CD4-positive, alpha-beta memory T cell (primary cell): ENCODE measurements at places on chromosomes 3 and 15.

GRCh38 chr3:75035146-75035545, 420.7 kb upstream of the CNTN3 start:
- no peak for DNase-seq

GRCh38 chr15:40506964-40507571, 36.3 kb downstream of the CHST14 start:
- peak; percentile 64 for DNase-seq

GRCh38 chr3:152193673-152194267, 75.0 kb upstream of the MBNL1 start:
- DNase-seq, result peak; percentile 66

- DNase-seq, result no peak
These were observed 920.7 kb upstream of the NR2F2 start for GRCh38 chr15:95409626-95410310.

GRCh38 chr3:79326642-79327041, 441.2 kb downstream of the ROBO1 start:
- DNase-seq, result no peak

GRCh38 chr3:117350371-117350770, 640.8 kb downstream of the TUSC7 start:
- no peak for DNase-seq

DNA sequence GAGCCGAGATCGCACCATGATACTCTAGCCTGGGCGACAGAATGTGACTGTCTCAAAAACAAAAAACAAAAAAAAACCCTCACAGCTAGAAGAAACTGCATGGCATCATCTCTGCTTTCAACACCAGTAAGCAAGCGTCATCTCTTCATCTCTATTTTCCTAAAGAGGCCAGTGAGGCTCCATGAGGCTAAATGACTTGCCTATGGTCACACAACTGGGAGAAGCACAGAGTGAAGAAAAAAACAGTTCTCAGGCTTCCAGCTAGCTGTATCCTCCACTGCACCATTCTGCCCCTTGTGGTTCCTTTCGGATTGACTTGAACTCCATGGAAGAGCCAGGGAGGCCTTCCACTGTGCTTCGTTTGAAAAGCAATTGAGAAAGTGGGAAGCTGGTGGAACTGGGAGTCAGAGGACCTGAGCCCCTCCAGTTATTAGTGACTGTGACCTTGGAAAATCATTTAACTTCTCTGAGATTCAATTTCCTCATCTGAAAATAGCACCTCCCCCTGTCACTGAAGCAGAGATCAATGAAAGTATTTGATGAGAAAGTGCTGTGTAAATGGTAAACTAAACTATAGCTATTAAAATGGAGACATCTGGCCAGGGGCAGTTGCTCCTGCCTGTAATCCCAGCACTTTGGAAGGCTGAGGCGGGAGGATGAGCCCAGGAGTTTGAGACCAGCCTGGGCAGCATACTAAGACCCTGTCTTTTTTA, 32.1 kb upstream of the DENND4A start:
- no peak for DNase-seq

GRCh38 chr3:129592381-129593131, 13.9 kb downstream of the PLXND1 start:
- no peak for DNase-seq

GRCh38 chr15:51947124-51947523, 24.5 kb downstream of the LEO1 start:
- DNase-seq, result no peak

- DNase-seq, result no peak
These were observed 4.6 kb upstream of the NEIL1 start for GRCh38 chr15:75342221-75342620.

GRCh38 chr3:80232760-80233159, 465.0 kb upstream of the ROBO1 start:
- DNase-seq, result no peak

- no peak for DNase-seq
These were observed 18.1 kb downstream of the MOBP start for GRCh38 chr3:39485547-39485946.

DNA sequence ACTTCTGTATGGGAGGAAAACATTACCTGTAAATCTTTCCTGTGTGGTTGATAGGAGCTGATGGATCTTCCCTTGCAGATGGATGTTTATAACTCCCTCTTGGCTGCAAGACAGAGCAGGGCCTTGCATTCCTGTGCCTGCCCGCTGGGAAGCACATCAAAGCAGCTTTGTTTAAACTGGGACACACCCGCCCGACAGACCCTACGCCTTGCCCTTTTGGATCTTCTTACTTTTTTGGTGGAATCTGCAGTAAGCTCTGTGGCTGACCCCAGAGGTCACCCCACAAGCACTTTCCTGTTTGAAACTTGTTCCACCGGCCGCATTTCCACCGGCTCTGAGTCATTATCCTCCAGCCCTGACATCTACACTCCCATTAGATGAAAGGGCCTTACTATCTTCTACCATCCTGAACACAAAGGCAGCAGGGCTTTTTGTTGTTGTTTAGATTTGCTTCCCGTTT, 244.1 kb upstream of the STT3B start:
- DNase-seq, result peak; percentile 12

GRCh38 chr15:85116066-85116465, 134.4 kb downstream of the PDE8A start:
- DNase-seq, result no peak

GRCh38 chr15:55708720-55709119, 34.2 kb downstream of the PRTG start:
- no peak for DNase-seq

DNA sequence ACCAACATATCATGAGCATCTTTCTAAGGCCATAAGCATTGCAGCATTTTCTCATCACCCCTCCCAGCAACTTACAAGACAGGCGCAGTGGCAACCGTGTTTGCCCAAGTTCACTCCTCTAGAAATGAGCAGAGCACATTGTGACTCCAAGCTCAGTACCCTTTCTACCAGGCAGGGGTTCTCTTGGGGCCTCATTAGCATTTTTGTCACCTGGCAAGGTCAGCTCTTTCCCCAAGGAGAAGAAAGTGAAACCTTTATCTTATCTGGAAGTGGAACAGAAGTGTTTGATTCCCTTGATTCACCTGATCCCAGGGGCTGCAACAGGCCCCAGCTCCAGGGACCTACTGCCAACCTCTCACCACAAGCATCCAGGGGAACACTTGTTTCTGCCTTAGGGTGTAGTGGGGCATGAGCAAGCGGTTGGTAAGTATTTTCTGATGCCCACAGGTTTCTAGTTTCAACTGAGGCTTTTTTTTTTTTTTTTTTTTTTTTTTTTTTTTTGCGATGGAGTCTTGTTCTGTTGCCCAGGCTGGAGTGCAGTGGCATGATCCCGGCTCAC, 44.0 kb upstream of the HERC1 start:
- no peak for DNase-seq

DNA sequence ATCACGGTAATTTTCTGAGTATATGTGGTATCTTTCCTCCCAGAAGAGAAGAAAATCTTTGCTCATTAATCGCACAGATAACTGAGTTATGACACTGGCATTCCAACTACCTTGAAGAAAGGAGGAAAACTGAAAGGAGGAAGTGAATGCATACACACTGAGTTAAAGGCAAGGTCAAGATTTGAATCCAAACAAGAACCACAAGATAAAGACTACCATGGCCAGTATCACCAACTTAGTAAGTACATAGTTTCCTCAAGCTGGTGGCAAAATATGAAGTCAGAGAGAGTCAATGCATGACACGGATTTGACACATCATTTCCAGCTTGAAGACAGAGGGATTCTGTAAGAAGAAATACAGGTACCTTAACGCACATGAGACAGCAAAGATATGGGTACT, 287.5 kb downstream of the ULK4 start:
- no peak for DNase-seq

DNA sequence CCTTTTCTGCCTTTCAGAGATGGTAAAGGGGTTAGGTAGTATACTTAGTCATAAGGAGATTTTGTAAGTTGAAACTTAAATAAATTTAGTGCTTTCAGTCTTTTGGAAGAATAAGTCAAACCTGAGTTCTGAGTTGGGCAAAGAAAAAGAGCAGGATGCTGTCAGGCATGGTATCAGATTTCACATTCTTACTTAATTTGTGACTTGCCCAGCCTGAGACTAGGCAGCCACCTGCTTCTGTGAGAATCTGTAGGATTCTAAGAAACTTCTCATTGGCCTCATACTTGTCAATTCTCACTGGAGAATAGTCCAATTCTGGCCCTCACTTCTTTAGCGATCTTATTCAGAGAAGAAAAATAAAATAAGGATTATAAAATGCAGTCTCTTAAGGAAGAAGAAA, 577.5 kb downstream of the DIPK2A start:
- no peak for DNase-seq

- no peak for DNase-seq
These were observed 8.3 kb downstream of the CD200R1 start for GRCh38 chr3:112966633-112967032.

GRCh38 chr3:13711911-13712650, 163.2 kb downstream of the FBLN2 start:
- DNase-seq, result no peak

GRCh38 chr3:9861201-9861600, 17.4 kb upstream of the RPUSD3 start:
- DNase-seq, result no peak

GRCh38 chr15:87227846-87228245, 1028.7 kb downstream of the NTRK3 start:
- DNase-seq, result no peak

GRCh38 chr15:82127581-82127980, 81.8 kb upstream of the MEX3B start:
- DNase-seq, result no peak

- no peak for DNase-seq
These were observed 145.0 kb downstream of the MYLK start for GRCh38 chr3:123739106-123739505.

GRCh38 chr15:70348226-70348543, 250.5 kb upstream of the TLE3 start:
- no peak for DNase-seq

DNA sequence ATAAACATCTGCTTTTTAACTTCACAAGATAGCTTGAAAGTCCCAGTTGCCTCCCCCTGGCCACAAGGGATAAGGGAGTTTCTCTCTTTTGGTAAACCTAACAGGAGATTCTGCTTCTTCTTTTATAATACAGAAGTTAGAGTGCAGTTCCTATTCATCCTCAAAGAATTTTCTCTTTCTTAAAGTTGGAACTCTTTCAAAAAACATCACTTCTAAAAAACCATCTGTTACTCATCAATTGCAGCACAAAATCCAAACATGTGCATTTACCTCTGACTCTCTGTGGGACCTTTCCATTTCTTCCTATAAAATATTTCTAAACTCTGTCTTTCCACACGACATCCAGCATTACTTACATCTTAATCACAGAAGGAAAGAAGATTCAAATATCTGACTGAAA, 5.1 kb downstream of the DPH6 start:
- DNase-seq, result no peak

- DNase-seq, result no peak
These were observed 587.3 kb upstream of the UBE2E2 start for GRCh38 chr3:22615790-22616189.

DNA sequence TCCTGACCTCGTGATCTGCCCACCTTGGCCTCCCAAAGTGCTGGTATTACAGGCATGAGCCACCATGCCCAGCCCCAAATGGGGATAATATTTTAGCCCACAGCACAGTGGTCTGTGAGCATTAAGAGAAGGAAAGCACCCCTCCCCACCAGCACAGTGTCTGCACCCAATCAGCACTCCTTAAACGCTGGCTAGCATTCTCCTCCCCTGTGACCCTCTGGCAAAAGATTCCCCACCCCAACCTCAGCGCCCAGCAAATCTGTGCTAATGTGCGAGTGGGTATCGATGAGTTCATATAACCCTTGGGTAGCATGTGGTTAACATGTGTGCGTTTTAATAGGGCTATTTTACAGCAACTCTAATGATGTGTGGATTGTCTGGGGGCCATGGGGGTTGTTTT, 18.3 kb upstream of the EPHB3 start:
- no peak for DNase-seq

- DNase-seq, result no peak
These were observed 45.2 kb downstream of the KLHL25 start for GRCh38 chr15:85749261-85750151.

- DNase-seq, result no peak
These were observed 9.9 kb downstream of the THAP10 start for GRCh38 chr15:70882361-70882760.

DNA sequence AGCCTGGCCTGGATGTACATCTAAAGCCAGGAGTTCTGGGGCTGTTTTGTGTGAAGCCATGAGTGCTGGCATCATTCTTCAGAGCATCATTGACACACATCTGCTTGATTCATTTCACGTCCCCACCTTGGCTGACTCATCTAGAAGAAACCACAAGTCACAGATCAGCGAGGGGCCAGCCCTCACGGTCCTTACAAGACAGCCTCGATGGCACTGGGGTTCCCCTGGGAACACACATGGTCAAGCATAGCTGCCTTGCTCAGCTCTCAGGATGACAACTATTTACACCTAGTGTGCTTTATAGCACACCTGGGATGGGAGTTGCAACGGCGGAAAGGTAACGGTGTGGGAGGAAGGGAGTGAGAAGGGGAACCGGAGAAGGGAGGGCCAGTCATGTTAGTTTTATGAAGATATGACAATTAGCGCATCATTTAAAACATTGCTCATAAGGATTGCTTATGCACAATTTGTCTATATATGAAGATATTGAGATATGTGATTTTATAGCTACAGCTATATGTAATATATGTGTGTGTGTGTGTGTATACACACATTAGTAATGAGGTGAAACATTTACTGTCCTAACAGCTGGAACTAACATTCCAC, 227.1 kb downstream of the RPLP1 start:
- no peak for DNase-seq

- no peak for DNase-seq
These were observed 27.4 kb downstream of the PRTG start for GRCh38 chr15:55715355-55716076.

- no peak for DNase-seq
These were observed 30.5 kb upstream of the PLXNA1 start for GRCh38 chr3:126952261-126952982.

DNA sequence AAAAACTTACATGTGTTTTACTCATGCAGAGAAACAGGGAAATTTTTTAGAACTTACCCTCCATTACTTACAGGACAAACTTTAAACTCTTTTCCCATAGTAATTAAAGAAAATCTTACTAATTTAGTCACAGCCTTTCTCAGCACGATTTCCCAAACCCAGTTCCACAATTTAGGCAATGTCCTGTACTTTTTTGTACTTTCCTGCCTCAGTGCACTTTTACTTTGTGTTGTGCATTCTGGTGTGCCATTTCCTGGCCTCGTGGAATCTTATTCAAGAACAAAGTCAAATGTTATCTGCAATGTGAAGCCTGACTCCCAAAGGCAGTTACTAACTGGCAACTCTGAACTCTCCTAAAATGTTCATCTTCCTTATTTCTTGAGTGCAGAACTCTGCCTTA, 1.9 kb downstream of the SLC33A1 start:
- DNase-seq, result no peak
